ENCODE measurements at places on chromosomes 6 and 20.

- DNase-seq: no peak
Measured at GRCh38 chr20:48772183-48772976, 55.4 kb downstream of the PREX1 start.

GRCh38 chr20:48789781-48790472, 37.9 kb downstream of the PREX1 start:
- DNase-seq: no peak

GRCh38 chr20:9246731-9247130, 177.8 kb downstream of the PLCB4 start:
- DNase-seq: no peak

GRCh38 chr6:92231171-92231701, 1188.1 kb downstream of the EPHA7 start:
- no peak for DNase-seq

GRCh38 chr6:49462071-49462470, 982 bp downstream of the MMUT start:
- no peak for DNase-seq

GRCh38 chr6:39530201-39530759, 194.9 kb downstream of the KIF6 start:
- DNase-seq: no peak
